ENCODE measurements at places on chromosomes 2 and 18.

- DNase-seq: peak; percentile 84
Measured at GRCh38 chr2:233350708-233351107, 3.6 kb upstream of the DGKD start.

GRCh38 chr2:67626656-67627055, 229.5 kb downstream of the ETAA1 start:
- DNase-seq: peak; percentile 57

GRCh38 chr2:65319674-65320041, 92.0 kb downstream of the ACTR2 start:
- no peak for DNase-seq

DNA sequence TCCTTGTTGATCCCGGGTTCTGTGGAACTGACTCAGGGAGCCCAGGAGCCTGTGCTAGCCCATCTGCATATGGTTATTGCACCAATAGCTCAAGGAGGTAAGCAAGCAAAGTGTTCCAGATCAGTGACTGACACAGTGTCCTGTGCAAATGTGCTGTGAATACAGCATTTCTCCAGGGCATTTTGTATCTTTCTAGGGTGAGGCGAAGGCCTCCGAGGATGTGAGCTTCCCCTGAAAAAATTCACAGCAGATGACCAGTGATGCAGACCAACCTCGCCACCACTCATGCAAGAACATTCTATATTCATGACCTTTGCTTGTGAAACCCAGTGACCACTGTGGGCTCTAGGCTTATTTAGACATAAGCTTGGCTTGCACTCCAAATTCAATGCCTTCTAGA, 15.2 kb upstream of the NT5DC4 start:
- no peak for DNase-seq

- DNase-seq: no peak
Measured at GRCh38 chr2:160570376-160570775, 76.8 kb upstream of the RBMS1 start.

DNA sequence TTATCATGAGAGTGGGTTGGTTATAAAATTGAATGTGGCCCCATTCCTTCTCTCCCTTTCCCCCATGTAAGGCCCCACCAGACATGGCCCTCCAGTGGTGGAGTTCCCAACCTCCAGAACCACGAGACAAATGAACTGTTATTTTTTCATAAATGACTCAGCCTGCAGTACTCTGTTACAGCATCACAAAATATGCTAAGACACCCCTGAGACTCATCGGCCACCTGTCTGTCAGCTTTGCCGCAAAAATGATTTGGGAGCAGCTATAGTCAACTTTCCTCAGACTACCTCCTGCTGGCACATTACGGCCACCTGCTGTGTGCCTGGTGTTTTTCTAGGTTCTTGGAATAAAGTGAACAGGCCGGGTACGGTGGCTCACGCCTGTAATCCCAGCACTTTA, 21.4 kb upstream of the C1QL2 start:
- DNase-seq: no peak

DNA sequence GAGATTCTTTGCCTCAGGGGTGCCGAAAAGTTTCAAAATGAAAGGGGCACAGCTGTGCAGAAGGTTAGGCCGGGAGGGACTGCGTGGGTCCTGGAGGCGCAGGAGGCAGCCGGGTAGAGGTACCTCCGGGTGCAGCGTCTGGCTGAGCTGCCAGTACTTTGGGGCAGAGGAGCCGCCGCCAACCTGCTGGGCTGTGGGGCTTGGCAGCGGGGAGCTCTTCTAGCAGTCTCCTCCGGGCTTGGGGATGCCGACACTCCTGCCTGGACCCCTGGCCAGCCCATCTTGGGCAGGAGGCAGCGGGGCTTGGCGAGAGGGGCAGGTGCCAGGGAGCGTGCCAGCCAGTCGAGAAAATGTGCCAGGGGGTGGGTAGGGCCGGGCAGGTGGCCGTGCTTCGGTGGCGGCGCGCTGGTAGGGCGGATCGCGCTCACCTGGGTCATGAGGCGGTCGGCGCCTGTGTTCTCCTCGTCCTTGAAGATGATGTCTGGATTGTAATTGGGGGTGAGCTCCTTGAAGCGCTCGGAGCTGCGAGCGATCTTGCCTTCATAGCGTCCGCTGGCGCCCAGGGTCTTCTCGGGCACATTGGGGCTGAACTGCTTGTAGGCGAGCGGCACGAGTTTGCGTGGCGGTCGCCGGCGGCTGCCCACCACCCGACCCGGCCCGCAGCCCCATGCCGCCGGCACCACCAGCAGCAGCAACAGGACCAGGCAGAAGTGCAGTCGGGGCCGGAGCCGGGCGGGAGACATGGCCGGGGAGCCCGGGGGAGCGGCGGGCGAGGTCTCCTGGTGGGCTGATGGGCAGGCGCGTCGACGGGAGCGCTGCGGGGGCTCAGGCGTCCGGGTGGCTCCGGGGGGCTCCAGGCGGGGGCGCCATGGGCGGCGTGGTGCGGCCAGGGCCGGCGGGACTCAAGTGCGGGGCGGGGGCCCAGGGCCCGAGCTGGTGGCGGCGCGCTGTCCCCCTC, 717 bp downstream of the IHH start:
- DNase-seq: peak; percentile 28

DNA sequence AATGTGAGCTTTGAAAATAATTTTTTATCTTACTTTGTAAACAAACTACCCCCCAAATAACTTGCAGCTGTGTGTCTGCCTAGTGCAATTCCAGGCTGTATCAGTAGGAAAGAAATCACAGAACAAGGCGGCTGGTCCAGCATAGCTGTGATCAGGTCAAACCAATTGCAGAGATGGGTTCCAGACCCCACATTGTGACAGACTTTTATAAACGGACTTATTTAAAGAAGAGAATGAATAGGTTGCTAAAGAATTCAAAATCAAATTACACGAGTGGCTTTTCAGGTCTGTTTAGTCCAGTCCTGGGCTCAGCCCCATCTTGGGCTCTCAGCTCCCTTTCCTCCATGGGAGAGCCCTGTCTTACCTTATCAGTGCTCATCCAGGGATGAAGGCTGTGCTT, 11.1 kb downstream of the BMP10 start:
- DNase-seq: no peak

DNA sequence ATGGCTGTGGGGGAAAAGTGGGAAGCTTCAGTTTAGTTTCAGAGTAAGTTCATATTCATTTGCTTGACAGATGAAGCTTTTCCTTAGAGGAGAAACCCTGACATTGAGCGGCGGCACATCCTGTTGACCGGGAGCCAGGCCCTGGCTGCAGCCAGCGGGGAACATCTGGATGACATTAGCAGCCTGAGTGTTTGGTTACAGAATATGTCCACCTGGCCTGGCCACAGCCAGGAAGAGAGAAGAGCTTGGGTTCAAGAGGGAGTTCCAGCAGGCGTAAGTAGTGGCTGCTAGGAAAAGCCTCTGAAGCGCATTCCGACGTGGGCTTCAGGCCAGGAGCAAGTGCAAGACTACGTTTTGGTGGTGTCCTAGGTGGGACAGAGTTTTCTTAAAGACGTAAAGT, 144.9 kb upstream of the MYCN start:
- no peak for DNase-seq

DNA sequence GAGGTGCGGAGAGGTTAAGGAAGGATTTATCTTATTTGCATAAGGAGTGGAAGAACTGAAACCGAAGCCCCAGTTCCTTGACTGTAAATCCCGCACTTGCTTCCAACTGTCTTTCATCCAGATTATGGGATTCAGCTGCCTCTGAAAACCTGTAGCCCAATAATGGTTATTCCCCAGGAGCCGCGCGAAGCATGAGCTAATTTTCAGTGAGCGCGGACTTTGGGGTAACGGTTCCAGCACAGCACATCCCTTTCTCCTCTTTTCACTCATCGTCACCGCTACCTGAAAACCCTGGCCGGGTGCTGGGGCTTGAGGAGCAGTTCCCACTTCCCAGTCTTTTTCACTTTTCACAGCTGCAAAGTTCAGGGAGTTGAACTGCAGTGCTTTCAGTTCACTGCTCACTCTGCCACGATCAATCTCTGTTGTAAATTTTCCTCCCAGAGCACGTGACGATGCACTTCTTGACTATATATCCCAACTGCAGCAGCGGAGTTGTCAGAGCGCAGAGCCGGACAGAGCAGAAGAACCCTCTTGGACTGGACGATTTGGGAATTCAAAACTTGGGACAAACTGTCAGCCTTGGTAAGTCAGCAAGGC, at the start of gene KCNE4:
TSS of gene KCNE4 (plus strand) at position 498 of the 597 bp plus-strand sequence. CDS start 641 bp downstream, outside the sequence.
- DNase-seq: peak; percentile 71

DNA sequence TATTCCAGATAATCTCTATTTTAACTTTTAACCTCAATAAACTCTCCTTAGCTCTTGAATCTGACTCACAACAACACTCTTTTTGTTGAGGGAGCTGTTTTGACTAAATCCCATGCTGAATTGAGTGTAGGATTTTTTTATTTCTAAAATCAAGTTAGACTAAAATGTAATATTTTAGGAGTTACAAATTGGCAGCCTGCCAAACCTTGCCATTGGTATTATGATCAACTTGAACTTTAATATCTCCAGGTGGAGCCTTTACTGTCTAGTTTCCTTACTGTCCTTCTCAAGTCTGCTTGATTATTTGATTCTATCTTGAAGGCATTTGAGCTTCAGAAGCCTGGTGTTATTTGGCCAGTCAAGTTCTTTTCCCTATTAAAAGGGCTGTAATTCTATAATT, 8.7 kb downstream of the PIKFYVE start:
- DNase-seq: no peak

GRCh38 chr2:201258666-201259615, 1.4 kb upstream of the CASP8 start:
- no peak for DNase-seq

GRCh38 chr2:238644095-238645081, 203.5 kb upstream of the TWIST2 start:
- peak; percentile 66 for DNase-seq

DNA sequence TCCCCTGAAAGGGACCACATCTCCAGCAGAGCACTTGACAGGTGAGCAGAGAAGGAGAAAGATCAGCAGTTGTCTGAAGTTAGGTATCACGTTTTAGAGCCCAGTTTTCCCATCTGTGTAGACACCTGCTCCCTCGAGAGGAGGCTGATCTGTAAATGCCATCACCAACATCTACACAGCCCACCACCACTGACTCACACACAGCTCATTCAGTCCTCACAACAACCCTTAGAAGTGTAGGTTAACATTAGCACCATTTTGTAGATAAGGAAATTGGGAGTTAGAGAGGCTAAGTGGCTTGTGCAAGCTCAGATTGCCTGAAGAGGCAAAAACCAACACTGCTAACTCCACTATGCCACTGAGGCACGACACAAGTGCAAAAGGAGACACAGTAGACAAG, 37.2 kb upstream of the STAT1 start:
- DNase-seq: no peak

DNA sequence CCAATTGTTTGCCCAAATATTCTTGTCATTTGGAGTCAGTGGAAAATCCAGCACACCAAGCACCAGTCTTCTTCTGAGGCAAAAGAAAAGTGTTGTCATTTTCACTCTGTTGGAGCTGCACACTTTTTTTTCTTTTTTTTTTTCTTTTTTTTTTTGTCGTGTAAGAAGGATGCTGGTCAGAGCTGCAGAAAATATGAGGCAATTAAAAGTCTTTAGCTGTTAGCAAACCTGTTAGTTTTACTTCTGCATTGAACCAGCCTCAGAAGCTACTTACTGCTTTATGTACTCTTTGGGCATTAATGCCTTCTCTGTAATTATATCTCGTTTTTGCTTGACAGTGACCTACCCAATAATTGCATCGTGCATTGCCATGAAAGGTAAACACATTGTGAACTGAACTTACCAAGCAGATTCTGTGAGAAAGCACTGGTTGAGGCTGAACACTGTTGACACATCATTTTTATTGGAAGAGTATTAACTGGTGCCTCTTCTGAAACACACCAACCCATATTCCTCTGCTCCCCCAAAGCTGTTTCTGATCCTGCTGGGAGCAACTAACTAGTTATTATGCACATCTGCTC, 165.4 kb downstream of the CAPN13 start:
- DNase-seq: no peak

- DNase-seq: no peak
Measured at GRCh38 chr18:46531482-46531881, 125.5 kb downstream of the LOXHD1 start.

GRCh38 chr2:190478572-190479195, 55.8 kb downstream of the NEMP2 start:
- DNase-seq: no peak

- DNase-seq: no peak
Measured at GRCh38 chr2:1648241-1649102, 95.8 kb downstream of the PXDN start.

DNA sequence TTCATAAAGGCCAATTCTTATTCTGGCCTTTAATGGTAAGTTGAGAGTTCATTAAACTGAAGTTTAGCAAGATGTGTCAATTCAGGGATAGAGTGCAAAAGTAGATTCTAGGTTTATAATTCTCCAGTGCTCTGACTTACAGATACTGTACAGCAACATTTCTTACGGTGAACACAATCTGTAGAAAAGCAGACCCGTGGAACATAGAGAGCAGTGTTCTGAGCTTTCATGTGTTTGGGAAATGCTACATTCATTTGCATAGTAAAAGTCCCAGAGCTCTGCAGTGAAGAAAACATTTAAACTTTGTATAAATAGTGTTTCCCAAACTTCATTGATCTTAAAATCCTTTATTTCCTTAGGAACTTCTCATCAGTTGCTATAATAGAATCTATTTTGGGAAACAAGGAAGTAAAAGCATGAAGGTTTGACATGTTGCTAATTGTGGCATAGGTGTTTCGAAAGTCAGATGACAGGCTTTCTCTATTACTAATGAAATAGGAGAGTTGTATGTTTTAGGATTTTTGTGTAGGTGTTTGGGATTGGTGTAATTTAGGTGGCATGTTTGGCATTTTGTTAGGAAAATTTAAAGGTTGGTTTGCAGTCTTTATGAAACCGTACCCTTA, 138.2 kb downstream of the ASXL3 start:
- DNase-seq: no peak

- no peak for DNase-seq
Measured at GRCh38 chr18:54229421-54230059, 5.1 kb upstream of the MBD2 start.

GRCh38 chr2:64284751-64285150, 140.5 kb upstream of the PELI1 start:
- no peak for DNase-seq

DNA sequence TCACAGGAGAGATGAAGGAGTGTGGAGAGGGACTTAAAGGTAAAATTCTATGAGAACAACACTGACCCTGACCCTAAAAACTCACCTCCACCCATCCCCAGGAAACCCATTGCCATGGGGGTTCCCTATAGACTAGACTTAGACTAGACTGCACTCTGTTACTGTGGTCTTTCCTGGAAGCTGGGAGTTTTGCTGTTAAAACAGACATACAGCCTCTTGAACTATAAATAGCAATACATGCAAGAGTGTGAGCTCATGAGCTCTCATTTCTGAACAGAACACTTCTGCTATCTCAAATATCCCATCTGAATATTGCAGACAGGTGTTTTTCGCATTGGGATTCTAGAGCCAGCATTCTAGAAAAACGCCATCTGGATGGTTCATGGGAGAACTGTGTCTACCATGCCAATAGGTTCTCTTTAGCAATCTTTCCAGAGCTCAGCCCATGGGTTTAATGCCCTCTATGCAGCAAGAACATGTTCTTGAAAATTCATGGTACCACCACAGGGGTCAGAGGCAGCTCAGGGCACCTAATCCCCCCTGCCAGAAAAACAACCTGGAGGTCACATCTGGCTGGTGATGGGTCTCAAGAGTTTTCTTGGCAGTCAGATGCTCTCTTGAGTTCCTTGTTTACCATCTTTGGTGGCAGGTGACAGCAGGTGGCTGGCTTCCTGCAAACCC, 51.9 kb downstream of the SLC14A2 start:
- DNase-seq: no peak

- DNase-seq: no peak
Measured at GRCh38 chr2:235235977-235236767, 257.7 kb upstream of the AGAP1 start.

All from GM03348 (cell line).